ENCODE measurements at places on chromosomes 13 and 19.

GRCh38 chr13:29716493-29716892 is 121.0 kb upstream of the SLC7A1 start:
- no peak overlapping the region for H3K27ac ChIP-seq
- H3K27me3 ChIP-seq, result no peaks in the 10 kb centered on the region
- no peak overlapping the region for H3K4me3 ChIP-seq
- DNase-seq, result no peak
- no peaks in the 10 kb centered on the region for H3K4me1 ChIP-seq
- H3K36me3 ChIP-seq, result no peaks in the 10 kb centered on the region

- no peak for DNase-seq
- H3K27me3 ChIP-seq, result no peaks in the 10 kb centered on the region
- peaks cover 3% of the 10 kb centered on the region for H3K4me1 ChIP-seq
- no peak overlapping the region for H3K27ac ChIP-seq
These were observed 5.2 kb downstream of the DAND5 start for GRCh38 chr19:12974301-12975220.

GRCh38 chr13:33554919-33555791 is 262.8 kb upstream of the RFC3 start:
- no peaks in the 10 kb centered on the region for H3K27me3 ChIP-seq
- H3K36me3 ChIP-seq, result no peaks in the 10 kb centered on the region
- H3K4me1 ChIP-seq, result peaks cover 12% of the 10 kb centered on the region
- peak overlapping the region; percentile 28 for H3K27ac ChIP-seq

DNA sequence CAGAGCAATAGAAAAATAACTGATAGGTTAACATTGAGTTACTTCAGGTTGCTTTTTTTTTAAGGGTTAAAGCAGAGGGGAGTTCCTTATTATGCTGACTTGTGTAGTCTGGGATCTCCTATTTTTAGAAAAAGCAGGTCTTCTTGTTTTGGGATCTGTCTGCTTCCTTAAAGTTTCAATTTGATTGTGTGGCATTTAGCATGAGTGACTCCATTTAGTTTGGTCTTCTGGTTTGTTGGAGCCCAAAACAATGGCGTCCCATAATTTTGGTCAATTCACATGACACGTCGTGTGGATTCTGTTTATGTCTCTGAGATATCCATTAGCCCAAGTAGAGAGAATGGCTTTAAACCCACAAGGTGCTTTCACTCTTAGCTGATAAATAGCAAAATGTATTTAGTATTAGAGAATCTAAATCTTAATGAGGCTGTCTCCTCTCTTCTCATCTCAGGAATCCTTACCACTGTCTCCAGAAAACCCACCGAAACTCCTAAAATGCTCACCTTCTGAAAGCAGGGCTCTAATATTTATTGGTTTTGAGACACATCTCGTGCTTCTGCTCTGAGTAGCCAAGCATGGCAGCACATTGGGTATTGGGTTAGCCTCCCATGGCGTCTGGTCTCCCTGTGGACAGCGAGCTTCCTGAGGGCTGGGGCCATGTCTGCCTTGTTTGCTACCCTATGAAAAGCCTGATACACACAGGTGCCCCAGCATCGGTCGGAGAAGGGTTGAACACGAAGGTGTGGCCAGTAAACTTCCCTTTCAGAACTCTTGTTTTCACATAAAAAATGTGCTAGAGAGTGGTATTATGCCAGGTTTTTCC is 67.2 kb upstream of the GPR183 start:
- H3K4me1 ChIP-seq, result no peaks in the 10 kb centered on the region
- no peak for DNase-seq
- no peaks in the 10 kb centered on the region for H3K36me3 ChIP-seq
- H3K27ac ChIP-seq, result no peak overlapping the region
- H3K27me3 ChIP-seq, result no peaks in the 10 kb centered on the region
- no peak overlapping the region for H3K4me3 ChIP-seq

DNA sequence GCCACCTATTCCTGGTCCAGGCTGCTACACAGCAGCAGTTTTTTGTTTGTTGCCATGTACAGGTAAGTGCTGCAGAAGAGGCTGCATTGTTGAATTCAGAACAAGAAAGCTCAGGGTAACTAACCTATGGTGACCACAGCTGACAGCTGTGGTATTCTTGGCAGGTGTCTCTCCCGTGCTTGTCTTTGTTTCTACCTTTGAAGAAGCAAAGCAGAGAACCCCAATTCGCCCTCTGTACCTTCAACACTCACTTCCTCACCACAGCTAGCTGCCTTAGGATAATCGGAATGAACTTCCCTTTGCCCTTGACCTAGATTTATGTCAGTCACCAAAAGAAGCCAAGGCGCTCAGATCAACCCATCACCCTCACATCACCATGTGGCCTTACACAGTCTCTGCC is 1703.3 kb upstream of the SLC10A2 start:
- H3K36me3 ChIP-seq, result no peaks in the 10 kb centered on the region
- no peak for DNase-seq
- no peak overlapping the region for H3K4me3 ChIP-seq
- no peak overlapping the region for H3K27ac ChIP-seq
- no peaks in the 10 kb centered on the region for H3K4me1 ChIP-seq

GRCh38 chr19:54096617-54097106 is 3.9 kb downstream of the OSCAR start:
- no peak overlapping the region for H3K27ac ChIP-seq
- H3K36me3 ChIP-seq, result no peaks in the 10 kb centered on the region
- no peaks in the 10 kb centered on the region for H3K4me1 ChIP-seq
- no peak for DNase-seq
- H3K4me3 ChIP-seq, result peak overlapping the region; percentile 48
- peaks cover 28% of the 10 kb centered on the region for H3K27me3 ChIP-seq

DNA sequence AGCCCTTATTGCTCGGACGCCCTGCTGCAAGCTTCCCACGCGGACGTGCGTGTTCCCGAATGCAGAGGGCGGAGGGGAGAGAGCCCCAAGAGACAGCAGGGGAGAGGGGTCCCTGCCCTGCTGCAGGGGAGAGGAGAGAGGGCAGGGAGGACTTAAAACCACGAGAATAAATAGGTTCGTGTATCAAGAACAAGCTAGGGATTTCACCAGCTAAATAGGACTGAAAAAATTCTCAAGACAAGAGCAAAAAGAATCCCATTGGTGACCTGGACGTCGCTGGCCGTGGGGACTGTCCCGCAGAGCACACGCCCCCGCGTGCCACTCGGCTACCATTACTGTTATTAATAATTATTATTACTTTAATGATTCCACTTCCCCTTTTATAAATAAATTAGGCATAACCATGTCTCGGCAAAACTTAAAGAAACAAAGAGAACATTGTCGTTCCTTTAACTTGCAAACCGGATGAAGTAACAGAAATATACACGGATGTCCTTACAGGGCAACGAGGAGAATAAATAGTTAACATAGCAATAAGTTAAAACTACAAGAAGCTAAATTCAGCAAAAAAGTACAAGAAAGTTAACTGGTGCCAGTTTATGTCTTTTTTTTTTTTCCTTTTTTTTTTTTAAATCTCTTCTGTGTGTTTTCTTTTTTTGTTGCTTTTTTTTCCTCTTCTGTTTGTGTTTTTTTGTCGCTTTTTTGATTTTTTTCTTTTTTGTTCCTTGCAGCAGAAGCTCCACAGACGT is 16.6 kb downstream of the PRKCSH start:
- H3K27me3 ChIP-seq, result no peaks in the 10 kb centered on the region
- H3K27ac ChIP-seq, result peak overlapping the region; percentile 32
- no peak overlapping the region for H3K4me3 ChIP-seq
- no peak for DNase-seq
- H3K4me1 ChIP-seq, result peaks cover 5% of the 10 kb centered on the region

DNA sequence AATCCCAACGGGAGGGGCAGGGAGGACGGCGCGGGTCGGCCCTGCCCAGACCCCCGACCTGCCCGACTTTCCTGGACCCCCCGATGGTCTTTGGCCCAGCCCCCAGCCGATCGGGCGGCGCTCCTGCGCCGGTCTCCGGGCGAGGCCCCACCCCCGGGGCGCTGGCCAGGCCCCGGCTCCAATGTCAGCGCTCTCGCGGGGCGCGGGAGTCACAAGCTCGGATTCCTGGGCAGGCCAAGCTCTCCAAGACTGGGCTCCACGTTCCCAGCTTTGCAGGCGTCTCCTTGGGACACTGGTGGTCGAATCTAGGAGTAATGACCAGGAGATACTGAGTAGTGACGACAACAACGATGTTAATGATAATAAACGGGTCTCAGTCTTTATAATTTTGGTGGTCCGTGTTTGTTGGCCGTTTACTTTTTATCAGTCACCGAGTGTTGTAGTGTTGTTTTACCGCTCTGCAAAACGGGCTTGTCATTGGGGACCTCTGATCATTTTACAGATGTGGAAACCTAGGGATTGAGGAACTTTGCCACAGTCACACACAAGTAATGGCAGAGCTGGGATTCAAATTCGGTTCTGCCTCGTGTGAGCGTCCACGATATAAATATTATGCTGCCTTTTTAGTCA is 545 bp downstream of the RAD23A start:
- peak overlapping the region; percentile 91 for H3K4me3 ChIP-seq
- peak; percentile 68 for DNase-seq
- peaks cover 26% of the 10 kb centered on the region for H3K36me3 ChIP-seq
- peaks cover 51% of the 10 kb centered on the region for H3K4me1 ChIP-seq
- no peaks in the 10 kb centered on the region for H3K27me3 ChIP-seq
- H3K27ac ChIP-seq, result peak overlapping the region; percentile 94

DNA sequence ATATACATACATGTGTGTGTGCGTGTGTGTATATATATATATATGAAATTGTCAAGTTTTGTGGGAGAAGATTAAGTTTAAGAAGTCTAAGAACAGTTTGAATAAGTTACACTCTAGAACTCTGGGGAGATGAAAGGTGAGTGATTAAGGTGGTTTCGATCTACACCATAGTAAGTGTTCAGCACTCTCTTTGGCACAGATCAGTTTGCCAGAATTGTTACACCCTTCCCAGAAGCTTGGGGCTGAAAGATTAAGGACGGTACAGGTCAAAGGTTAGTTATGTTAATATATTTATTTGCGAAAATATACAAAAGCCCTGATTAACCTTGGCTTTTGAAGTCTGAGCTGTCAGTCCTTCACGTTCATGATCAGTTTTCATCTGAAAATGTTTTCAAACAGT is 309.1 kb downstream of the KLF5 start:
- H3K4me3 ChIP-seq, result no peak overlapping the region
- H3K27me3 ChIP-seq, result no peaks in the 10 kb centered on the region
- no peaks in the 10 kb centered on the region for H3K36me3 ChIP-seq

GRCh38 chr13:38669234-38669964 is 17.5 kb upstream of the FREM2 start:
- no peak overlapping the region for H3K4me3 ChIP-seq
- H3K27ac ChIP-seq, result no peak overlapping the region
- no peaks in the 10 kb centered on the region for H3K4me1 ChIP-seq
- H3K27me3 ChIP-seq, result no peaks in the 10 kb centered on the region
- no peaks in the 10 kb centered on the region for H3K36me3 ChIP-seq
- DNase-seq, result no peak

DNA sequence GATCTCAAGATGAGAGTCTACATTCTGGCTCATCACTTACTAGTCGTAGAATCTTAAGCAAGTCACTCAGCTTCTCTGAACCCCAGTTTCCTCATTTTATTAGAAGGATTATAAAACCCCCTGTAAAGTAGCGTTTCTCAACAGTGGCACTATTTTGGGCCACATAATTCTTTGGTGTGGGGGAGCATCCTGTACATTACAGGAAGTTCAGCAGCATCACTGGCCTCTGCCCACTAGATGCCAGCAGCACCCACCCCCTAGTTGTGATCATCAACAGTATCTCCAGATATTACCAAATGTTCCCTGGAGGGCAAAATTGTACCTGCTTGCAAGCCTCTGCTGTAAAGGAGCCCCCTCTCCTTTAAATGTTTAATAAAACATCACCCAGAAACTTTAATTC is 22.6 kb downstream of the STARD13 start:
- H3K4me3 ChIP-seq, result no peak overlapping the region
- peaks cover 84% of the 10 kb centered on the region for H3K4me1 ChIP-seq
- no peaks in the 10 kb centered on the region for H3K27me3 ChIP-seq
- H3K27ac ChIP-seq, result peak overlapping the region; percentile 54
- DNase-seq, result no peak

GRCh38 chr13:35964011-35964862 is 166.9 kb downstream of the DCLK1 start:
- no peaks in the 10 kb centered on the region for H3K27me3 ChIP-seq
- H3K27ac ChIP-seq, result peak overlapping the region; percentile 20
- no peak for DNase-seq
- no peaks in the 10 kb centered on the region for H3K36me3 ChIP-seq
- H3K4me1 ChIP-seq, result no peaks in the 10 kb centered on the region
- no peak overlapping the region for H3K4me3 ChIP-seq

DNA sequence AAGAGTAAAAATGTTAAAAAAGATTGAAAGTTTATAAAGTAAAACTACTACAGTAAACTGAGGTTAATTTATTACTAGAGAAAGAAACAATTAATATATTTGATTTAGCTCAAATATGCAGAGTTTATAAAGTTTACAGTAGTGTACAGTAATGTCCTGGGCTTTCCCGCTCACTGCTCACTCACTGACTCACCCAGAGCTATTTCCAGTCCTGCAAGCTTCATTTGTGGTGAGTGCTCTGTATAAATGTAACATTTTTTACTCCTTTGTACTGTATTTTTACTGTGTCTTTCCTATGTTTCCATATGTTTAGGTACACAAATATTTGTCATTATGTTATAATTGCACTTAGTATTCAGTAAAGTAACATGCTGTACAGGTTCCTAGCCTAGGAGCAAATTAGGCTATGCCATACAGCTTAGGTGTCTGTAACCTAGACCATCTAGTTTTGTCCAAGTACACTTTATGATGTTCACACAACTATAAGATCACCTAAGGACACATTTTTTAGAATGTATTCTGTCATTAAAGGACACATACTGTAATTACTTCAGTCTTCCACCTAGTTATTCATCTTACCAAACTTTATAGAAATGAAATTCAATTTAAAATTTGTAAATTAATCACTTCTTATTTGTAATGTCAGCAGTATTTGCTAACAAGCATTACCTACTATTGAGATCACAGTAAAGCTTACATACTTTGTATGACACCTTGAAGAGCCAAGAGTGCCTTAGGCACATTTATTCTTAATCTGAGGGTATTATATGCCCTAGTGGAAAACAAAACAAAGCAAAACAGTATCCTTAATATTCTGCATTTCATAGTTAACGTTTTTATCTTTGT is 683.4 kb downstream of the PCDH9 start:
- no peak overlapping the region for H3K4me3 ChIP-seq
- H3K27ac ChIP-seq, result no peak overlapping the region
- H3K27me3 ChIP-seq, result no peaks in the 10 kb centered on the region
- no peak for DNase-seq
- no peaks in the 10 kb centered on the region for H3K36me3 ChIP-seq

- H3K27me3 ChIP-seq, result no peaks in the 10 kb centered on the region
- DNase-seq, result no peak
- H3K36me3 ChIP-seq, result no peaks in the 10 kb centered on the region
- H3K27ac ChIP-seq, result no peak overlapping the region
- peaks cover 14% of the 10 kb centered on the region for H3K4me1 ChIP-seq
- no peak overlapping the region for H3K4me3 ChIP-seq
These were observed 2.3 kb downstream of the ARL11 start for GRCh38 chr13:49630580-49630979.

- H3K4me3 ChIP-seq, result no peak overlapping the region
- H3K27me3 ChIP-seq, result peaks cover 19% of the 10 kb centered on the region
- no peak overlapping the region for H3K27ac ChIP-seq
- H3K4me1 ChIP-seq, result no peaks in the 10 kb centered on the region
- no peak for DNase-seq
These were observed 14.6 kb downstream of the IGFL3 start for GRCh38 chr19:46109876-46110275.
